Activated CD4-positive, alpha-beta T cell treated with anti-CD3 and anti-CD28 coated beads for 4 hours (primary cell): ENCODE measurements at places on chromosomes 2 and 18.

DNA sequence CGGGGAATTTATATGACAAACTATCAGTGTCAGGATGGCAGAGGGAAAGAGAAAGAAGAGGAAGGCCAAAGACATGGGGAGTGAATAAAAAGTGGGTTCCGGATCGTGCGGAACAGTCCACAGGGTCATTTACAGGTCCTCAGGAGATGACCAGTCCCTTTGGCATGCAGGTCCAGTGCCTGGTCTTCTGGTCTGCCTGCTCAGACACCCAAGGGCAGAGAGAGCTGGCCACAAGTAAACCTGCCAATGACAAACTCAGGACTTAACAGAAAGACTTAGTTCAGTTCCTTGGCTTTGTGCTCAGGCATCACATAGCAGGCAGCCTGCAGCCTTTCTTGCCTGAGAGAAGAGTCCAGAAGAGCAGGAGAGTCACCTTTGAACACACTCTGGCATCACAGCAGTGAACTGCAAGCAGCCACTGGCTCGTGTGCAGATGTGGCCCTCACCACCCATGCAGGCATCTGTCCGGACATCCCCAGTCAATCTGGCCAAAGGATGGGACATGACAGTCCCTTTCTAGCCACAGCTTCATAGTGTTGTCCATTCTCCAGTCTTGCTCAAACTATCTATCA, 14.0 kb downstream of the TMEM127 start:
- no peak for DNase-seq

GRCh38 chr2:191245869-191246531, 796 bp downstream of the MYO1B start:
- DNase-seq, result peak; percentile 4

GRCh38 chr2:201176081-201176481, 6.9 kb upstream of the CASP10 start:
- no peak for DNase-seq

GRCh38 chr2:11103984-11104793, 51.1 kb upstream of the SLC66A3 start:
- no peak for DNase-seq

- DNase-seq, result no peak
Measured at GRCh38 chr2:86107031-86107430, 996 bp downstream of the PTCD3 start.

- DNase-seq, result no peak
Measured at GRCh38 chr2:240525802-240526201, 32.0 kb downstream of the ANKMY1 start.

- no peak for DNase-seq
Measured at GRCh38 chr18:48825101-48825745, 125.5 kb downstream of the SMAD7 start.
